MCF 10A (cell line): ENCODE measurements at places on chromosomes 1 and 21. TPM values are rescaled to one million over a fixed set of nuclear protein-coding genes. Genes with fewer than 3 reads are reported as not detected.

The AQP10 gene
- total RNA-seq = not detected in 2 replicates

The IFFO2 gene
- total RNA-seq = 10.8 and 21.0 TPM in 2 replicates

DNA sequence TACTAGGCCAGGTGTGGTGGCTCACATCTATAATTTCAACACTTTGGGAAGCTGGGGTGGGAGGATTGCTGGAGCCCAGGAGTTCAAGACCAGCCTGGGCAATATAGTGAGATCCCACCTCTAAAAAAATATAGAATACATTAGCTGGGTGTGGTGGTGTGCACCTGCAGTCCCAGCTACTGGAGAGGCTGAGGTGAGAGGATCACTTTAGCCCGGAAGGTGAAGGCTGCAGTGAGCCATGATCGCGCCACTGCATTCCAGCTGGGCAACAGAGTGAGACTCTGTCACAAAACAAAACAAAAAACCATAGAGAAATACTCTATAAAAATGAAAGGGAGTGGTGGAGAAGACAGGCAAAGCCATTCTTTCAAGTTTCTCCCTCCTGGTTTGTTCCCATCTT is 62.1 kb downstream of the EYA3 start:
- DNase-seq = no peak

DNA sequence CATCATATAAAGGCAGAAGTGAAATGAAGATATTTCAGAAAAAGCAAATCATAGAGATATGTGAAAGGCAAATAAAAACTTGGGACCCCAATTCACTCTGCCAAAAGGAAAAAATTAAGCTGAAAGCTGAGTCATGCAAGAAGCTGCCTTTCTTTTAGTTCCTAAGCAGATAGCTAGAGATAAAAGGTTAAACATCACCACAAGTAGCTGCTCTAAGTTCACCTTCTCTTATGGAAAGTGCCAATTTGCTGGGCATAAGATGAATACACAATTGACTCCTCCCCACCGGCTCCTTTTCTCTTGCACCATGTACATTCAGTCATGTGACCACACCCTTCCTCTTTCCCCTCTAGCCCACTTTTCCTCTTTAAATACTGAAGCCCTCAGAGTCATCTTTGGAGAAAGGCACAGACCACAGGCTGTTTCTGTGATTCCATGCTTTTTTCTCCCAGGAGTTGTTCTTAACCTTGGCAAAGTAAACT is 5.4 kb upstream of the SUMO3 start:
- DNase-seq = no peak

DNA sequence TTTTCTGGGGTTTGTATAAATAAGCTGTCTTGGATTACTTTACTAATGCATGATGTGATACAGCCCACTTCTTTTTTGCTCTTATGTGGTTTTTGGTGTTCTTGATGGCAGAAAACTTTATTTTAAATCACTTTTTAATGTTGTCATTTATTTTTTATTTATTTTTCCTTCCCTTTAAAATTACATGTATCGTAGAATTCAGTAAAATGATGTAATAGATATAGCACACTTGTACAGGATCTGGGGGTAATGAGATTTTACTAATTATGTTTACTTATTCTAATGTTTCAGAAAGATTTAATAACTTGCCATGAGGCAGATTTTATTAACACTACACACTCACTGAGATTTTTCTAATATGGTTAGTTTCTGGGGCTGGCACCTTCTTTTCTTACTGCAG is 701 bp upstream of the B3GALT2 start:
- no peak for DNase-seq

GRCh38 chr21:42731264-42732032 is 78.0 kb downstream of the PDE9A start:
- DNase-seq = peak; percentile 83

- DNase-seq = no peak
Observed at GRCh38 chr1:10703702-10704101, 92.7 kb downstream of the CASZ1 start.

DNA sequence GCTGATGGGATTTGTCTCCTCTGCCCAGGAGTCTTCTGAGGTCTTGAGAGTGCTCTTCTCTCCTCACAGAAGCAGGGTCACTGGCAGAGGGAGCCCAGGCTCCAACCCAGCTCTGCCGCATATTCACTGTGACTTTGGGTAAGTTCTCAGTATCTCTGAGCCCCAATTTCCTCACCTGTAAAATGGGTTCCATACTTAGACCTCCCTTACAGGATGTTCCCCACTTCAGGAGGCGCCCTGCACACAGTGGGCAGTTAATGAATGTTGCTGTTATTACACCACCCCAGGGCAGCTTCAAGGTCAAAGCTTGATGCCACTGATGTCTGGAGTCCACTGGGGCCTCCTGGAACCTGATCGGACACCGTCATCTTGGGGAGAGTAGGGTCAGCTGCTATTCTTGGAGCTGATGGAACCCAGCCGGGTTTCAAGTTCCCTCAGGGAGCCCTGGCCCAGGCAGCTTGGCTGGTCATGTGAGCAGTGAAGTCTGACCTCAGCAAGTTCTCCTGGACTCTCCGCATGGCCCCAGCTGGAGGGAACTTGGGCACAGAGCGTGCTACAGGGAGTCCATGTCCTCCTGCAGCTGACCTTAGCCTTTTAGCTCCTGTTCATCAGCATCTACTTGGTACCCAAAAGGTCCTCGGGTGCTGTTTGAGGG is 21.8 kb downstream of the COA7 start:
- DNase-seq = no peak

DNA sequence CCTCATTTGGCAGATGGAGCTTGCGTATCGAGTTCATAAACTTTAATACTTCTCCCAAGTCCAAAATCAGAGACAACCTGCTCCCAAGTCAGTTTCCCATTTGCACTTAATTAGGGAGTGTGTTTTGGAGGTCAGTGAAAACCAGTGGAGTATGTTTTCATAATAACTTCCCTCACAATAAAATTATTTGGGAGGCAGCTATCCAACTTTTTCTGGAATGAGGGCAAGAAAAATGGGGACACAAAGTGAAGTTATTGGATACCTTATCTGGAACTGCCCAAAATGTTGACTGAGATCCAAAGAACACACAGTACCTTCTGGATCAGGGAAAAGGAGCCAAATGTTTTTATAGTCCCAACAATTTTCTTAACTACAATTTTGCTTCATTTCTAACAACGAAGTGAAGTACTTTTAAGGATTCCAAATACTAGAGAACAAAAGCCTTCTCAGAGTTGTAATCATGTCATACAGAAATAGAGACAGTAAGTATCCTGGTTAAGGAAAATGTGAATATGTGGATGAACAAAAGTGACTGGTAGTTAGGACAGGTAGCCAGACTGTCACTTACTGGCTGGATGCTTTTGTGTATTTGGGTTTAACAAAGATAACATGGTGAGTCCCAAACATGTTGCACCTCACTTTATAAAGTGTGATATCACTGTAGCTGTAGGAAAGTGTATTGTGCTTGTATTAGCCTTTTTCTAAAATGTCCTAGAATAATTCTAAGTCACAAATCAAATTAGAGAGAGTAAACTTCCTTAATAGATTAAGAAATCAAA is 325.0 kb downstream of the HLX start:
- DNase-seq = no peak
